COR-L47 (cell line): ENCODE measurements at places on chromosomes 2 and 18.

DNA sequence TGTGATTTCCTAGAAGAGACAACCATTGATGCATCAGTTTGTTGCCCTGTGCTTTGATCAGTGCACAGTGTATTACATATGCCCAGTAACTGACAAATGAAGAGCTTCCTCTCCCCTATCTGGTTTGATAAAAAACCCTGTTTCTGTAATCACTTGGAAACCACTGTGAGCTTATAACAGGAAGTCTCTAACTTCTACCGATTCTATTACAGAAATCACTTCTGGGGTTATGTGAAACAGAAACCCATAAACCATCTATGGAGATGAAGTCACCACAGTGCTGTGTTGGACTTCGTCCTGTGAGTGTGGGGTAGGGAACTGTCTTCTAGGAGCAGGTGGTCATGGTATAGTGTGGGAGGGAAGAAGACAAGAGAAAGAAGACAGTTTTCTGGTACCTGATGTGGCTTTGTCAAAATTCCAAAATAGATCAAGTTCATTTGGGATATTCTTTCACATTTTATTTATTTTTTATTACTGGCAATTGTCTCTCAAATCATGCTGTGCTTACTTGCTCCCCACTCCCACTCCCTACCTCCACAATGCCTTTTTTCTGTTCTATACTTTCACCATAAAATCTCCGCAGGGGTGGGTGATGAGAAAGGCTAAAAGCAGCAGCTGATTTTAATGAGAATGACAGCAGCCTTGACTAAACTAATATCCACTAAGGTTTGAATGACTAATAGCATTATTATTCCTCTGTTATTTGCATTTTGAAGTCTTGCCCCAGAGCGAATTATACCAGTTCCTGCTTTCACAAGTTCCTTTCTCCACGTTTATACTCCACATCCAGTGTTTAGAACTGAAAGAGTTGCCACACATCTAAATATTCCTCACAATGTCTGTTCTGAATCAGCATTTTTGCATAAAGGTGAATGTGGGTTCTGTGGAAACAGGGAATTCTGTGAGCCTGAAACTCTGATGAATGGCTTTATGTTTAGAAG lies 41.7 kb upstream of the RND3 start:
- DNase-seq: no peak

DNA sequence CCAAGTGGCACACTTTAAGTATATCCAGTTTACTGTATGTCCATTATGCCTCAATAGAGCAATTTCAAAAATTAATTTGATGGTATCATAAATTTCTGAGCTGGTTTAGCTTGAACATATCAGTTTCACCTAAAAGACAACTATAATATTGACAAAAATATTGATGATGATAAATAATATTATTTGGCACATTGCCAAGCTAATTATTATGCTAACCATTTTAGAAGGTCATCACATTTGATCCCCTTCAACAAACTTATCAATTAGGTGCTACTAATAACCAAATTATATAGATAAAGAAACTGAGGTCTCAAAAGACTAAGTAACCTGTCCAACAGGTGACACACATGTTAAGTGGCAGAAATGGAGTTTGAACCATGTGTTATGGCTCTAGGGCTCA lies 26.9 kb upstream of the UBE2E3 start:
- DNase-seq: no peak

DNA sequence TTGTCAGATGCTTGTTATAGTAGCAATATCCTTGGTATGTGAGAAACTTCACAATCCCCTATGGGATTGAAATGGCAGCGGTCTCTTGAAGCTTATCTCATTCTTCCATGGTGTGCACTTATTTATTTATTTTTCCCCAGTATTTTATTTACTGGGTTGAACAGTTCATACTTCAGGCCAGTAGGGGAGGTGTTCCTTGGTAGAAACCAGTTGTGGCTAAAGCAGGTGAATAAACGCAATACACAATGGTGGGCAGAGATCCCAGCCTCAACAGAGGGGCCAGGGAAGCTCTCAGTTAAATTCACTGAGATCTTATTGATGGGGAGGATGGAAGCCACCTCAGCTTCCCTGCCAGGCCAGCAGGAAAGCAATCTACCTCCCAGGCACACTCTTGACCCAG lies 93.7 kb upstream of the SRD5A2 start:
- no peak for DNase-seq

GRCh38 chr2:55147531-55147930 lies 84.6 kb downstream of the CLHC1 start:
- DNase-seq: no peak

DNA sequence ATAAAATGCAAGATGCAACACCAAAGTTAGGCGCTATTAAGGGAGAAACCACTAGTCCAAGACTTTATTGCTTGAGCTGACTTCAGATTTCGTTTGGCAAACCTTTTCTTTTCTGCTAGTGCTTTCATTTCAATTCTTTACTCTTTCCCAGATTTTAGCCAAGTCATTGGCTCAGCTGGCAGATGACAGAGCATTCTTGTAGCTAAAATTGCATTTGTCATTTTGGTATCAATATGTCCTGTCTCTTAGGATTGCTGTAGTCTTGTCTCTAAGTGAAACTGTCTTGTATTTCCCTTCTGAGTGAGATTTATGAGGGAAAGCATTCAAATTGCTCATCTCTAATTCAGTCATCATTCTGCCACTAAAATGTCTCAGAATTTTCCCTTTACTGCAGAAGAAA lies 335.1 kb downstream of the METTL4 start:
- no peak for DNase-seq

GRCh38 chr18:7926526-7926925 lies 359.4 kb downstream of the PTPRM start:
- DNase-seq: peak; percentile 89

GRCh38 chr2:206766057-206766930 lies 888 bp downstream of the FASTKD2 start:
- no peak for DNase-seq
